H1 (cell line): ENCODE measurements at places on chromosomes 16 and 17. TPM values are rescaled to one million over a fixed set of nuclear protein-coding genes. Genes with fewer than 3 reads are reported as not detected.

The CES3 gene
- polyA plus RNA-seq, result 2.2 and 2.8 TPM in 2 replicates

The AOC2 gene
- 4.7 and 7.2 TPM in 2 replicates for polyA plus RNA-seq

The PLD2 gene
- polyA plus RNA-seq, result 44.3 and 59.8 TPM in 2 replicates

The CDRT15 gene
- not detected in 2 replicates for polyA plus RNA-seq

GRCh38 chr17:42386777-42387657 lies 1.2 kb downstream of the STAT3 start:
- H3K4me1 ChIP-seq, result peaks cover 3% of the 10 kb centered on the region
- H3K4me3 ChIP-seq, result peak overlapping the region; percentile 82
- DNase-seq, result no peak
- no peak overlapping the region for H3K27ac ChIP-seq
- H3K36me3 ChIP-seq, result no peaks in the 10 kb centered on the region

GRCh38 chr16:3503523-3503922 lies 2.7 kb downstream of the CLUAP1 start:
- no peak overlapping the region for H3K27ac ChIP-seq
- H3K27me3 ChIP-seq, result no peaks in the 10 kb centered on the region
- no peaks in the 10 kb centered on the region for H3K4me1 ChIP-seq
- no peak for DNase-seq
- peaks cover 4% of the 10 kb centered on the region; the same call in 1 of the 2 replicates for H3K36me3 ChIP-seq
- H3K4me3 ChIP-seq, result no peak overlapping the region

DNA sequence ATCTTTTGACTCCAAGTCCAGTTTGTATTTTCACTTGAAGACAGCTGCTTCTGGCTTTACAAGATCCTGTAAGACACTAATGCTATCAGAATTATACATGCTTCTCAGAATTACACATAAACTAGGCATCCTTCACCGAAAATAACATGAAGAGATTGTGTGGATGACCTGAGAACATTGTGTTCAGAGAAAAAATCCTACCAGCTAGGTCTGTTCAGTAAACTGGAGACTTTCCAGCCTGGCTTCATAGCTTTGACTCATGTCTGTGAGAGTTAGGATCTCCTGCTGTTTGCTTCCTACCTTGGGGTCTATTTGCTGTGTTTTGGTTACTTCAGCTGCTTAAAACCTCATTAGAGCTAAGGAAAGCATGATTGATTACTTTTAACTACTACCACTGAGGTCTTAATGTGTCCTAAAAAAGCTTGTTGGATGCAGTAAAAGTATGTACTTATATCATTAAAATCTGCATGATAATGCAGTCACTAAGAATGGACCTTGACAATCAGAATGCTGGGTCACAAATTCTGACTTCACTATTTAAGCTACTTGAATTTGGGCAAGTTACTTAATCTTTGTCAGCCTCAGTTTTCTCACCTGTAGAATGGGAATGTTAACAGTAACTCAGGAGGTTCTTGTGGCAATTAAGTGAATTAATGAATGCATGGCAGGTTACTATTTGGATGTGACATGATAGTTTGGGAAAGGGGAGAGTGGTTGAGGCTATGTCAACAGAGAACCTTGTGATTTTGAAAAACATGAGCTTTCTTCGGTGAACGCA lies 8.0 kb upstream of the MYH13 start:
- H3K4me3 ChIP-seq, result no peak overlapping the region
- DNase-seq, result no peak
- H3K4me1 ChIP-seq, result no peaks in the 10 kb centered on the region
- no peak overlapping the region for H3K27ac ChIP-seq
- H3K36me3 ChIP-seq, result no peaks in the 10 kb centered on the region
- no peaks in the 10 kb centered on the region for H3K27me3 ChIP-seq

- peak within 1 kb of the TSS; percentile 70 for H3K4me3 ChIP-seq
- peak; percentile 87 for DNase-seq
- no peak within 1 kb of the TSS for H3K27ac ChIP-seq
- peaks cover 6% of the 10 kb centered on the region; the same call in 1 of the 2 replicates for H3K4me1 ChIP-seq
- H3K36me3 ChIP-seq, result no peaks in the 10 kb centered on the region
Measured at GRCh38 chr17:29568331-29569244, at the start of gene TP53I13. TP53I13 (plus strand) TSS chr17:29568701; CDS start chr17:29568759, 58 bp downstream.

GRCh38 chr17:13024526-13025257 lies 6.9 kb upstream of the ELAC2 start:
- H3K4me3 ChIP-seq, result peak overlapping the region; percentile 40
- H3K4me1 ChIP-seq, result peaks cover 5% of the 10 kb centered on the region; the same call in 1 of the 2 replicates
- H3K27me3 ChIP-seq, result no peaks in the 10 kb centered on the region
- H3K27ac ChIP-seq, result no peak overlapping the region

GRCh38 chr17:18039535-18040260 lies 490 bp downstream of the GID4 start:
- H3K27me3 ChIP-seq, result no peaks in the 10 kb centered on the region
- H3K4me3 ChIP-seq, result peak overlapping the region; percentile 95
- peak; percentile 56 for DNase-seq
- H3K36me3 ChIP-seq, result no peaks in the 10 kb centered on the region

DNA sequence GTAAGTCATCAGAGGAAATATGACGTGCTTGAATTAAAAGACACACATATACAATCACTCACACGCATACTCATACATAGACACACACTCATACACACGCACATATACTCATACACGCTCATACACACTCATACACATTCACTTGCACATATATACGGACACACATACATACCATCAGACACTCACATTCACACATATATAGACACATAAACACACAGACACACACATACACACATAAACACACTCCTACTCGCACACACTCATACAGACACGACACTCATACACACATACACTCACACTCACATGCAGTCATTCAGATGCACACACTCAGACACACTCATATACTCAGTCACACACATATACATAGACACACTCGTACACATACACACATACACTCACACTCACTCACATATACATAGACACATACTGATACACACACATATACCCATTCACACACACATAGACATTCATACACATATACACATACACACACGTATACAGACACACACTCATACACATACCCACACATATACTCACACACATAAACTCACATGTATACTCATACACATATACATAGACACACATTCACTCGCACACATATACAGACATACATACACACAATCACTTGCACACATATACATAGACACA lies 24.9 kb upstream of the NUDT16L1 start:
- no peaks in the 10 kb centered on the region; the same call in none of the 2 replicates for H3K4me1 ChIP-seq
- H3K4me3 ChIP-seq, result no peak overlapping the region
- H3K27me3 ChIP-seq, result no peaks in the 10 kb centered on the region
- no peak for DNase-seq
- H3K36me3 ChIP-seq, result peaks cover 20% of the 10 kb centered on the region

- H3K27me3 ChIP-seq, result no peaks in the 10 kb centered on the region
- no peaks in the 10 kb centered on the region for H3K4me1 ChIP-seq
- H3K27ac ChIP-seq, result no peak overlapping the region
- DNase-seq, result no peak
- H3K36me3 ChIP-seq, result no peaks in the 10 kb centered on the region
Measured at GRCh38 chr17:68909066-68909465, 46.1 kb downstream of the ABCA8 start.

GRCh38 chr17:17570140-17570797 lies 21.2 kb downstream of the PEMT start:
- H3K27ac ChIP-seq, result no peak overlapping the region
- DNase-seq, result peak; percentile 58
- H3K4me3 ChIP-seq, result no peak overlapping the region
- no peaks in the 10 kb centered on the region for H3K4me1 ChIP-seq
- no peaks in the 10 kb centered on the region for H3K27me3 ChIP-seq
